ENCODE measurements at places on chromosomes 16 and 17. TPM values are rescaled to one million over a fixed set of nuclear protein-coding genes. Genes with fewer than 3 reads are reported as not detected.

The SEZ6L2 gene
- total RNA-seq, result 23.1 TPM

The ZG16B gene
- total RNA-seq, result 0.66 TPM

The MYH11 gene
- 0.09 TPM for total RNA-seq

The OR1D5 gene
- not detected for total RNA-seq

The KCNJ12 gene
- total RNA-seq, result 1.5 TPM

The KRT40 gene
- total RNA-seq, result not detected

The LRRC46 gene
- 4.8 TPM for total RNA-seq

The SYCE1L gene
- 9.9 TPM for total RNA-seq

The BAHCC1 gene
- total RNA-seq, result 8.5 TPM

The KRTAP4-9 gene
- total RNA-seq, result not detected

Data from A549 treated with dexamethasone at 1 μM for 4 hours (cell line).